Kidney glomerular epithelial cell (primary cell): ENCODE measurements at places on chromosomes 2 and 18.

DNA sequence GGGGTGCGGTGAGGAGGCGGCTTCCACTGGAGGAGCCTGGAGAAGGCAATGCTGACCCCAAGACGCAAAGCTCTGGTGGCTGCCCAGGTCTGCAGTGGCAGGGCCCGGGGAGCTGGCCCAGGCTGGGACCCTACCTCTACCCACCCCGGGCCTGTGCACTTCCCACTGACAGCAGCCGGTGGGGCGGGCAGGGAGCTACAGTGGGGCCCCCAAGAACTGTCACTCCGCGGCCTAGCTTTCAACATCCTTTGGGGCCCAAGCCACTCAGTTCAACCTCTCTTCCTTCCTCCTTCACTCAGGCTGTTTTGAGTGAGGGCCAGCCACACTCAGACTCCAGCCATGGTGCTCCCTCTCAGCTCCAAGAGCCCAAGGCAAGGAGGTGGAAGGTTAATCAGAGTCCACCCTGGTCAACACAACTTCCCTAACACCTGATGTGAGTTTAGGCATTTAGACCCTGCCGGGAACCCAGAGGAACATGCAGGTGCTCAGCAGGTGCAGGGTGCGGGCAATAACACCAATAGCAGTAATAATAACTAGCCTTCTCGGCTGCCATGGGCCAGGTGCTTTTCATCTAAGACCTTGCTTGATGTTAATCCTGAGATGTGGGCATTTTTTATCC lies 93.6 kb downstream of the ZFP36L2 start:
- no peak for DNase-seq

GRCh38 chr18:63074981-63075404 lies 244.6 kb downstream of the BCL2 start:
- DNase-seq, result peak; percentile 16

- no peak for DNase-seq
Observed at GRCh38 chr2:232196802-232197201, 181.7 kb upstream of the ALPP start.

DNA sequence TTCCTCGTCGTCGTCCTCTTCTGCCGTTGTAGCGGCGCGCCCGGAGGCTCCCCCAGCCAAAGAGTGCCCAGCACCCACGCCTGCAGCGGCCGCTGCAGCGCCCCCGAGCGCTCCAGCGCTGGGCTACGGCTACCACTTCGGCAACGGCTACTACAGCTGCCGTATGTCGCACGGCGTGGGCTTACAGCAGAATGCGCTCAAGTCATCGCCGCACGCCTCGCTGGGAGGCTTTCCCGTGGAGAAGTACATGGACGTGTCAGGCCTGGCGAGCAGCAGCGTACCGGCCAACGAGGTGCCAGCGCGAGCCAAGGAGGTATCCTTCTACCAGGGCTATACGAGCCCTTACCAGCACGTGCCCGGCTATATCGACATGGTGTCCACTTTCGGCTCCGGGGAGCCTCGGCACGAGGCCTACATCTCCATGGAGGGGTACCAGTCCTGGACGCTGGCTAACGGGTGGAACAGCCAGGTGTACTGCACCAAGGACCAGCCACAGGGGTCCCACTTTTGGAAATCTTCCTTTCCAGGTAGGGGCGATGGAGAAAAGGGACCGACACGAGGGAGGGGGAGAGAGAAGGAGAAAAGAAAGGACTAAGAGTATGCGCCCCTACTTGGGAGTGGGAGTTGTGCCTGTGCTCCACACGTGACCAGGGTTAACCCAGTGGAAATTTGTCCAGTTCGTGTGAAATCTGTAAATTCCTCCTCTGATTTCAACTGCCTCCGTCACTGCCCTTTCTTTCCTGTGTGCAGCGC lies 800 bp downstream of the HOXD13 start:
- no peak for DNase-seq

DNA sequence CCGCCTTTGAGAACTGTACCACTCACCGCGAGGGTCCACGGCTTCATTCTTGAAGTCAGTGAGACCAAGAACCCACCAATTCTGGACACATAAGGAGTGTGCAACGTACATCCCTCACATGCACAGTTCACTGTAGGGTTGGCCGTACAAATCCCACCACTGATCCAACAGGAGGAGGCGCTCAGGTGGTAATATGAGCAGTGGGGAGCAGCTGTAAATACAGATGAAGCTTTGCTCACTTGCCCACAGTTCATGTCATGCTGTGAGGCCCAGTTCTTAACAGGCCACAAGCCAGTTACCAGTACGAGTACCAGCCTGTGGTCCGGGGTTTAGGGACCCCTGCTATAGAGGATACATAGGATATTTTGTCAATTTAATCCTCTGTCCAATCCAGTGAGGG lies 54.4 kb downstream of the CYP1B1 start:
- DNase-seq, result no peak

DNA sequence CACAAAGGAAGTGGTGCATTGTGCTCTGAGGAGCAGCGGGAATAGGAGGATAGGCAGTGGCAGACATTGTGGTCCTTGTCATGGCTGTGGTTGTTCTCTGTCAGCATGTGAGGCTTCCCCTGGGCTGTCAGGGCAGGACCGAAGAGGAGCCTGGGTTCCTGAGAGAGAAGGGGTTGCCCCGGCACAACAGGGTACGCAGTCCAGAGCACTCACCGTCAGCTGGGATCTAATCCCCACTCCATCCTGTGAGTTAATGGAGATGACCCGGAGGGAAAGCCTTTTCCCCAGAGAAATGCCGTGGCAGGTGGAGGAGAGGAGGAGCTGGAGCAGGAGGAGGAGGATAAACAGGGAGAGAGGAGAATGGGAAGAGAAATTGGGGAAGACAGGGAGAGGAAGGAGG lies 396.7 kb upstream of the HS6ST1 start:
- no peak for DNase-seq

DNA sequence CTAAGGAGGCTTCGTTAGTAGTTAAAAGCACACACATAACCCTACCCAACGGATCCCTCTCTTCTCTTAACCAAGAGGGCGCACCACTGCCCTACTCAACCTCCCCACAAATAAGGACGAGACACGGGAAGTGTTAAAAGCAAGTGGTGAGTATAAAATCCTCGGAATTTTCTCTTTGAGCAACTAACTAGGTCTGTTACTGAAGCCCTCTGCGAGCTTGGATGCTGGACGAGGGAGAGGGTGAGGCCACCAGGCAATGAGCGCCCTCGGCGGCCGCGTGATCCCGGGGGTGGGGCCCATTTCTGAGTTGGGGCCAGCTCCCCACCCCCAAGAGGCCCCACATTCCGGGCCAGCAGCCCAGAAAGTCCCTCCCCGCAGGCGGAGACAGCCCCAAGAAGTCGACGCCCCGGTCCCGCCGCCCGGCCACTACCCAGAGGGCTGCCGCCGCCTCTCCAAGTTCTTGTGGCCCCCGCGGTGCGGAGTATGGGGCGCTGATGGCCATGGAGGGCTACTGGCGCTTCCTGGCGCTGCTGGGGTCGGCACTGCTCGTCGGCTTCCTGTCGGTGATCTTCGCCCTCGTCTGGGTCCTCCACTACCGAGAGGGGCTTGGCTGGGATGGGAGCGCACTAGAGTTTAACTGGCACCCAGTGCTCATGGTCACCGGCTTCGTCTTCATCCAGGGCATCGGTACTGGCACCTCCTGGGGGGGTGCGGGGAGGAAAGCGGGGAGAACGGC lies at the start of gene CYBRD1:
Gene CYBRD1, plus strand, starts transcription at position 423 of the 736 bp plus-strand sequence. Its CDS starts 72 bp downstream, at position 495.
- no peak for DNase-seq

GRCh38 chr2:168552450-168552856 lies 96.4 kb downstream of the CERS6 start:
- no peak for DNase-seq

DNA sequence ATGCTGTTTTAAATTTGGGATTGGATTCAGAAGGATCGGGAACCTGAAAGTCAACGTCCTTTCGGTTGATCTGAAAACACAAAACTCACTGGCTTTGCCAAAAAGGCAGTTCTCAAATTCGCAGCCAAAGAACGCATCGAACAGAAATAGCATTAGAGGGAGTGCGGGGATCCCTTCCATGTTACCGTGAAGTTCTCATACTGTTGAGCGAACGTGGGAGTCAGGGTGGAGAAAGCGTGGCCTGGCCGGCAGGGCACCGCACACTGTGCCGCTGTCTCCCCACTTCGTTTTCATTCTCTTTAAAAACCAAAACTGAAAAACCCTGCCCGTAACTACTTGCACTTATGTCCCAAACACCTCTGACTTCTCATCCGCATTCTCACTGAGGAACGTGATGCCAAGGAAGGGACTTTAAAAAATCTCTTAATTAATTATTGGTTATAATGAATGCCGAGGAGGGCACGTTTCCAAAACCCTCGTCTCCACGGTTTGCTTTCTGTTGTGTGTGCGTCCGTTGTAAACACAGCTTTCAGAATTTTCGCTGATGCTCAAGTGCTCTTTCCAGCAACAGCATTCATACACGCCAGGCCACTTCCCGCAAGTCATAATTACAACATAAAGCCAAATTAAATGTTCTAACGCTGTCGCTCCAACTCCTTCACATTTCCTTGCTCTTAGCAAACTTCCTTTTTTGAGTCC lies 60.9 kb upstream of the TWIST2 start:
- no peak for DNase-seq

- no peak for DNase-seq
Observed at GRCh38 chr18:12102136-12102842, 8.6 kb downstream of the ANKRD62 start.

DNA sequence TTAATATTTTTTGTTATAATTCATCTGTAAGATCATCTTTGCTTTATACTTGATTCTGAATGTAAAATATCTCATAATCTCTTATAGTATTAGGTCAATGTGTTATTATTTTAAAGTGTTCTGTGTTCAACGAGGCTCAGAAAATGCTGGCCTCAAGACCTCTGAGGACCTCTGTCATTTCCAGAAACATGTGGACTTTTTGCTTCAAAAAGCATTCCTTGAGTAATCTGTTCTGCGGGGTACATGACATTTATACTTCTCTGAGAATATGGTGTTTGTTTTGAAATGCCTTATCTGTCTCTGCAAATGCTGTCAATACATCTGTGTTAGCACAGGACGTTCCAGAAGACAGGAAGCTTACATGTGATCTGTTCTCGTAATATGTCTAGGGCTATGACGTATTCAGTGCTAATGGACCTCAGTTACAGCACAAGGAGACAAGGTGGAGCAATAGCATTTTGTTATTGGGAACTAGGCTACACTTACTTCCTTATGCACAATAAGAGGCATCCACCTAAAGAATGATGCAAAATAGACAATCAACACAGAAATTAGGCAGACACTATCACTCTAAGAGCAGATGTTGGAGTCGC lies 37.6 kb upstream of the IL1RL1 start:
- DNase-seq, result no peak

DNA sequence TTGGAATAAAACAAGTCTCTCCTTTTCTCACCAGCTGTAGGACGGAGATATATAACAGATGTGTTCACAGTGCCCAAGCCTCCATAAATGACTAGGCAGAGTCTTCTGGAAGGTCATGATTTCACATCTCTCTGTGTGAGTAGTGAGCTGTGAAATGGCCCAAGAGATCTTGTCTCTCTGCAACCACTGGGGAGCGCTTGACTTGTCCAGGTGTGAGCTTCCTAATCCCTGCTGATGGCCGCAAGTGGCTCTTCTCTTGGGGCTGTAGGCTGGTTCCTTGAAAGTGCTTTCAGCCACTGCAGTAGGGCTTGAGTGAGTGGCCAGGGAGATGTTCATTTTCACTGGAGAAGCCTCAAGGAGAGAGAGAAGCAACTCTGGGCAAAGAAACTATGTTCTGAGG lies 38.1 kb upstream of the OTOS start:
- DNase-seq, result no peak

DNA sequence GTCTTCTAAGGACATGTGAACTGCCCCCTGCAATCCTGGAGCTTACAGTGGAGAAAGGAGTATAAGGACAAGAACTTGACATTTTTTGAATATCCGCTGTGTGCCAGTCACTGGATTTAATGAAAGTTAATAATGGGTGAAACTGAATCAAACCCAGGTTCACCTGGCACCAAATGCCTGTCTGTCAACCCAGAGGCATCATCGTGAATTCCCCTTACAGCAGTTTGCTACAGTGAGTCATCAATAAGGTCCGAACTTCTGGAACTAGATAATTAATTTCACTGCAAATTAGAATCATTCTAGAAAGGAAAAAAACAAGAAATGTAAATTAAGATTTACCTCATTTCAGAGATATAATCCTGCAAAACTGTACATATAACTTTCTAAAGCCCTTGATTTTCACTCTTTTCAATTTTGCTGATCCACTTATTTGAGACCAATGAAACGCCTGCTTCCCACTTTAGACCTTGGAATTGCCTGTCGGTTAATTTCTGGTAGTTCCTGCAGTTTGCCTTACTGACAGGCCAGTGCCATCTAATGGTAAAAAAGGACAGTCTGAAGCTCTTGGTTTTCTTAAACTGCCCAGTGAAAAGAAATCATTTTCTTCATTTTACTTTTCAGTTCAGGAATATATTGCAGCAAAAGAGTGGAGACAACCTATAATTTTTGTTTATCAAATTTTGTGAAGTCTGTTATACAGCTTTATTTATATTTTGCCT lies 8.2 kb downstream of the DSG2 start:
- peak; percentile 41 for DNase-seq

DNA sequence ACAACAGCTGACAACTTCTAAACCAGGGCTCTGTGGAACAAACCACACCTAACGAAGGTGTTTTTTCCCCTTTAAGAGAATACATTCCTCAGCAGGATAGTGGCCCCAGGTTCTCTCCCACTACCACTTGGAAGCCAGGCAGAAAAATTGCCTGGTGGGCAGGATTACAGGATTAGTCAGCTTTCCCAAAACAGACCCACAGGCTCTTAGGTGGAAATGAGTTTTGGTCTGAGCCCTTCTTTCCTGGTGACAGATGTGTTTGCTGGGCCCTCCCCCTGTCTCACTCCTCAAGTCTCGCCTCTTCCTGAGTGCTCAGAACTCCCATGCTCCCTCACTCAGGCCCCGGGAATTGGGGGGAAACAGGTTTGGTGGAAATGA lies 139.4 kb upstream of the HAAO start:
- no peak for DNase-seq

DNA sequence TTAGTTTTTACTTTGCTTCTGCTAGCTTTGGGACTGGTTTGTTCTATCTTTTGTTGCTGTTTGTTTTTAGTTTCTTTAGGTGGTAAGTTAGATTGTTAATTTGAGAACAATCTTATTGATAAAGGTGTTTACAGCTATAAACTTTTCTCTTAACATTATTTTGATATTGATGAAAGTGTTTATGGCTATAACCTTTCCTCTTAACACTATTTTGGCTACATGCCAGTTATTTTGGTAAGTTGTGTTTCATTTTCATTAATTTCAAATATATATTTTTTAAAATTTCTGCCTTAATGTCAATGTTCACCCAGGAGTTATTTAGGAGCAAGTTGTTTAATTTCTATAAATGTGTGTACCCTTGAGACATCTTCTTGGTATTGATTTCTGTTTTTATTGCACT lies 229.6 kb upstream of the SYT4 start:
- DNase-seq, result no peak

- DNase-seq, result no peak
Observed at GRCh38 chr2:96913117-96913397, 43.2 kb upstream of the SEMA4C start.

GRCh38 chr18:9530226-9531009 lies 55.1 kb downstream of the RALBP1 start:
- no peak for DNase-seq

GRCh38 chr2:176830362-176830761 lies 382.2 kb upstream of the HNRNPA3 start:
- DNase-seq, result no peak
